GM12892 (cell line): ENCODE measurements at places on chromosomes 5 and 9.

DNA sequence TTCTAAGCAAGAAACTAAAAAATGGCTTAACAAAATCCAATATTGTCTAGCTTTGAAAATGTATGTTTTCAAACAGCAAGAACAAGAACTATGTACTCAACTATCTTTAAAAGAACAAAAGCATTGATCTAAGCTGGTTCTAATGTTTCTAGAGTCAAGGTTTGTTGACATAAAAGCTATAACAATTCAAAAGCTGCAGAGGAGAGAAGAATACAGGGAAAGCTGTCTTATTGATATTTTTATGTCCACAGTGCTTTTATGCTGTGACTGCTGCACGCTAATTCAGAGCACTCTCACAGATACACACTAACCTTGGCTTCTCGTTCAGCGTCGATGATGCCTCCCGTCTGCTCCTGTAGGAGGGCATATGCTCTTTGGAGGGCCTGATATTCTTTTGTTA lies 129.5 kb upstream of the DPYSL3 start:
- DNase-seq: no peak

DNA sequence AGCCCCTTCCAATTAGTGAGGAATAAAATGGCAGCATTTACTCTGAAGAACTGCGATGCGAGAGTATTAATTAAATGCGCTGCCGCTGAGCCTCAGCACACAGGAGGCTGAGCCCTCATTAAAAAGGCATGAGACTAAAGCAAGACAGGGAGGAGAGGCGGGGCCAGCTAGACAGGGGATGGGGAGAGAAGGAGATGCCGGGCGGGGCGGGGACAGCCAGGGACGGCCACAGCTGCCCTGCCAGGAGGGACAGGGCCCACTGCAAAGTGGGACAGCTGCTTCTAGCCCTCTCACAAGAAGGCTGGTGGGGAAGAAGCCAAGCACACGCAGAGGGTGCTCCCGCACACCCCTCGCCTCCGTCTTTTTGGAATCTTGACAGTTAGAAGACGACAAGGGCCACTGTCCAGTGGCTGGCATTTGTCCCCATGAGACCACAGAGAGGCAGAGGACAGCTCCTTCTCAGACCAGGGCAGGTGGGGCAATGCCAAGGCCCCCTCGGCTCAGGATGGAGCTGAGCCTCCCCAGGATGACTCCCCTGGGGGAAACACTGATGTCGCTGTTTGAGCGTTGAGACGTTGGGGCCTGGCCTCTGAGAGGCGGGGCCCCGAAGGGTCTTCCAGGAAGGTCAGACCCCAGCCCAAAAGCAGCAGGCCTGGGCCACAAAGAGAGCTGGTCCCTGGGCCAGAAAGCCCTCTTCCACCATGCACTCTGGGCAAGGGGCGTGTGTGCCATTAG lies 26.9 kb downstream of the ADAMTS2 start:
- DNase-seq: no peak

DNA sequence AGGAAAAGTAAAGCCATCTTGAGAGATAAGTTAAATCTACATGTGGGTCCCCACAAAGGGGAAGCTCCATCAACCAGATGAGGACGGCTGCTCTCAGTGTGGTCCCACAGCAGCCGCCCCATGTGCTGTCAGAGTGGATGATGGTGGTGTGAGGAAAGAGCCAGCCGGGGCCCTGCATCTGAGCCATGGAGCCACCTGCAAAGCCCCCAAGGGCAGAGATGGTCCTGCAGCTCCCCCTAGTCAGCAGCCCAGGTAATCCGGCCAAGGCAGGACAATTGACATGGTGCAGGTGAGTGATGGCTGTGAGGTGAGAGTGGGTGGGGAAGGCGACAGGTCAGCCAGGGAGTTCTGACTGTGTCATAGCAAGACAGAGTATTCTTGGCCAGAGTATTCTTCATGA lies 458.8 kb downstream of the ICE1 start:
- no peak for DNase-seq

DNA sequence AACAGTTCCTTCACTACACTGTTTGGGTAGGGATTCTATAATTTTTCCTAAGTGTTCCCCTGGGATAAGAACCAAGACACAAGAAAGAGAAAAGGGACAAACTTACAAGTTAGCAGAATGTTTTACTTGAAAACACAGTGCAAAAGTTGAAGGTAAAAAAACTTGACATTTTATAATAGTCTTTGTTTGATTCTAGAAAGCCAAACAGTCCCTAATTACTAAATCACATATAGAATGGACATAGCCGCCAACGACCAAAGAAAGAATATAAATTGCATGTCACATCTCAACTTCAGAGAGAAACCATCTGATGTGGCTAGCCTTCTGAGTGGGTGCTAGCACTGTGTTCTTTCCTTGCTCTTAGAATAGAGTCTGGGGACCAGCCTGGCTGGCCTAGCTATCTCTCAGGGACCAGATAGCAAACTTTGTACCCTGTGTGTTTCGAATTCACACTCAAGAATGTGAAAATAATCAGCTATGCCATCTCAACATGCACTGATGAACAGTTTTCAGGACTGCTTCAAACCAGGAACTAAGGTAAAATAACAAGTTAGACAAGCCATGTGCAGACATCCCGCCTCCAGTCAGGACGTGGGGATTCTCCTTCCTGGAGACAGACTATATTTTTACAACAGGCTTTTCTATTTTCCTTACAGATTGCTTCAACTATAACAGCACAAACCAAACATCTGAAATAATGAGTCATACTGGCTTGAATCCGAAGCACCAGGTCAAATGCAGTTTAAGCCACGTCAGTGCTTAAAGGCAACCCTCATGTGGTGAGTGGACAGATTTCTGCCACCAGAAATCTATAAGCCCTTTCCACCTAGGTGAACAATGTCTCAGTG lies 53.7 kb downstream of the LHFPL2 start:
- no peak for DNase-seq

DNA sequence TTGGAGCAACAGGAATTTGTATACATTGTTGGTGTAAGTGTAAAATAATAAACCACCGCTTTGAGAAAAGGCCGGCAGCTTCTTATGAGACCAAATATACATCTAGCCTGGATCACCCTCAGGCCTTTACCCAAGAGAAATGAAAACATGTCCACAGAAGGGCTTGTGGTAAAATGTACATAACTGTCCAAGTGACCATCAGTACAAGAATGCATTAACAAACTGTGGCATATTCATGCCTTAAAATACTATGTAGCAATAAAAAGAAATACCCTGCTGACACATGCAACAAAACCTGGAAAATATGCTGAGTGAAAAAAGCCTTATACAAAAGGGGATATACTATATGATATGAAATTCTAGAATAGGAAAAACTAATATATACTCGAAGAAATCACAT lies 311.9 kb upstream of the TRPC7 start:
- DNase-seq: no peak

DNA sequence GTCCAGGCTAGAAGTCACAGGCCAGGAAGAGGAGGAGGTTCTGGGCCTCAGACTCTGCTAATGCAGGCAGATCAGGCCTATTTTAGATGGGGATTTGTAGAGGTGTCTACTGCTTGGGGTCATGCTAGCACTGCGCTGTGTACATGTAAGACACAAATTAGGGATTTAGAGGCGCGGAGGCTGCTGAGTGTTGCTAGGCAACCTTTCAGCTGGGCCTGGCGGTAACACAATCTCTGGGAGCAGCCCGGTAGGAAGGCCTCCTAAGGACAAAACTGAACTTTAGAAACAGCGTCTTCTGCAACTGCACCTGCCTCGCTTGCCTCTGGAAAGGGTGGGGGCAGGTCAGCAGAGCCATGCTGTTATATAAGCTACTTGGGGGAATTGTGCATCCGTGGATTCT lies 147.9 kb downstream of the MACROH2A1 start:
- no peak for DNase-seq

DNA sequence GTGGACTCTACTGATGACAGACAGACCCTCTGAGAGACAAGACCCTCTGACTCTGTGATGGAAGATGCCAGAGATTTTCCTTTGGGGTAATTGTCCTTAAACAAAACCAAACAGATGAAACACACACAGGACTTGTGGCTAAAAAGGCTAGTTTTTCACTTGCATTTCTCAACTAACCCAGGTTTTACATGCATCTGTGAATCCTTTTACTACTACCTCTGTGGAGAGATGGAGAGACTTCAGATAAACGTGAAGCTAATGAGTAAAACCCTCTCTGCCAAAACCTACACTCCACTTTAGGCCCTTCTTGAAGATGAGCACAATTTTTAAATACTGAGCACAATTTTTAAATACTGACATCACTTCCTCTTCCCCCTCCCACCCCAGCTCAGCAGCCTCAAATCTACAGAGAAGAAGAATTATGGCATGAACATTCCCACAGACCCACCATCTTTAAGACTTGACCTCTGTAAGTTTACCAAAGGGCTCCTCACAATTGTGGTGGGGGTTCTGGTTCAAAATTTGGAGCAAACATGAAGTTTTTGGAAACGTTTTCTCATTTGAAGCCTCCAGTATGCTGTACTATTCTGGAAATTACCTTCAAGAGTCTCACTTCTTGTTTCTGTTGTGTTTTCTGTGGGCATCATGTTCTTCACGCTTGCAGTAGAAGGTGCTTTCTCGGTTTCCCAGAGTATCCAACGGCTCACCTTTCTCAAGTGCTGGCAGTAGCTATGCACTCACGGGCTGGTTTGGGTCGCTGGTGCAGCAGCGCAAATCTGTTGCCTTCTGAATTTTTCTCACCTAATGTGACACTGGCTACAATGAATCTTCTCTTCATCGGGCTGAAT lies 42.7 kb downstream of the ACER2 start:
- DNase-seq: no peak

DNA sequence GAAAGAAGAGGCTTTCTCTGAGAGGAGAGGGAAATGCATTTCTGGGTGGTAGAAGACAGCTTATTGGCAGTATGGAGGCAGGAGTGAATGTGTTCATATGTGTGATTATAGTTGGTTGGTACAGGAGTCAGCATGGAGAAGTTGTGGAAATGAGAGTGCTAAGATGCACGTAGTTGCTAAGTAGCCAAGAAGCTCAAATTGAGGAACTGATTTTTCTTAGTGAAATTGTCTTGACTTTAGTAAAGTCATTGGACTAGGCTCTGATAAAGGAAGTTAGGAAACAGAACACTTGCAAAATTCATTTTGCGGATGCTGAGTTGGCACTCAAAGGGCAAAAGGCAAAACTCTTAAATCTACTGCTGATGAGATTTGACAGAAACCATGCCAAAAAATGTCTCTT lies 158.9 kb upstream of the VCAN start:
- no peak for DNase-seq

DNA sequence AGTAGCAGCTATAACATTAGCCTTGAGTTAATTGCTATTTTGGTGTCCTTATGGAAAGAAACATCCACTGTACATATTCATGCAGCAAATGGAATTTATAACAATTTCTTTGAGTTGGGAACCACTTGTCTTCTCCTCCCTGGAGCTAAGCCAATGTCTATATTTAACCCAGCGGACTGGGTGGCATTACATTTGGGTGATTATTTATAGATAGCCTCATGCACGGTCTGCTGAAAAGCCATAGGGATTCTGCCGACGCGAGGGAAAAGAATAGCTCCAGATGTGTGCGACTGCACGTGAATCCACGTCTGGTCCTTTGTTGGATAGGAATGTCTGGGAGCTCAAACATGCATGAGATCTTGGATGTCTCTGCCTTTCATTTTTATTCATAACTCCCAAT lies 157.5 kb upstream of the BRINP1 start:
- no peak for DNase-seq

GRCh38 chr9:111108946-111109345 lies 70.7 kb upstream of the LPAR1 start:
- DNase-seq: no peak

DNA sequence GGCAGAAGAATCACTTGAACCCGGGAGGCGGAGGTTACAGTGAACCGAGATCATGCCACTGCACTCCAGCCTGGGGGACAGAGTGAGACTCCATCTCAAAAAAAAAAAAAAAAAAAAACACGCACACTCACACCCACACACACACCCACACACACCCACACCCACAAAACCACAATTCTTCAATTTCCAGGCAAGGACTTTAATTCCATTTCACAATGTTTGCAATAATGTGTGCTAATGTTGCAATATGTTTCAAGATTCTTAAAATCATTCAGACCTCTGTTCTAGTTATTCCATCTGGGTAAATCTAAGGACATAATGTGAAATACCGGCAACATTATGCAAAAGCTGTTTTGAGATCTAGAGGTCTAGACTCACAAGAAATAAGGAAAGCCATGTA lies 28.3 kb downstream of the CCDC69 start:
- DNase-seq: no peak

DNA sequence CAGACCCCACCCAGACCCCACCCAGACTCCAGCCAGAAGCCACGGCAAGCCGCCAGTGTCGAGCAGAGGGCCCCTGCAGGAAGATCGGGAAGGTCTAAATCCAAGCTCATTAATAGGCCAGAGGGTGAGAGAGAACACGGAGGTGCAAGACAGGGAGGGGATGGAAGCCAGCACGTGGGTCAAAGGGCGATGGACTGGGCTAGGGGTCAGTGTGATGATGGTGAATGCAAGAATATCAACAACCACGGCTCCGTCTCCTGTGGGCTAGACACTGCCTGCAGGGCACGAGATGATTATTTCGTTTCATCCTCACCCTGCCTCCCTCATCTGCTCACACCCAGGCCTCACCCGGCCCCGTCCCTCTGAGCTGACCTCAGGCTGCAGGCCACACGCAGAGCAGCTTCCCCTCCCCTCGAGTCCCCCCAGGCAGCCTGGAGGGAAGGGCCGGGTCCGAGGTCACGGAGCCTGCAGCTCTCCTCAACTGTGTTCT lies 122.0 kb downstream of the COL23A1 start:
- no peak for DNase-seq

DNA sequence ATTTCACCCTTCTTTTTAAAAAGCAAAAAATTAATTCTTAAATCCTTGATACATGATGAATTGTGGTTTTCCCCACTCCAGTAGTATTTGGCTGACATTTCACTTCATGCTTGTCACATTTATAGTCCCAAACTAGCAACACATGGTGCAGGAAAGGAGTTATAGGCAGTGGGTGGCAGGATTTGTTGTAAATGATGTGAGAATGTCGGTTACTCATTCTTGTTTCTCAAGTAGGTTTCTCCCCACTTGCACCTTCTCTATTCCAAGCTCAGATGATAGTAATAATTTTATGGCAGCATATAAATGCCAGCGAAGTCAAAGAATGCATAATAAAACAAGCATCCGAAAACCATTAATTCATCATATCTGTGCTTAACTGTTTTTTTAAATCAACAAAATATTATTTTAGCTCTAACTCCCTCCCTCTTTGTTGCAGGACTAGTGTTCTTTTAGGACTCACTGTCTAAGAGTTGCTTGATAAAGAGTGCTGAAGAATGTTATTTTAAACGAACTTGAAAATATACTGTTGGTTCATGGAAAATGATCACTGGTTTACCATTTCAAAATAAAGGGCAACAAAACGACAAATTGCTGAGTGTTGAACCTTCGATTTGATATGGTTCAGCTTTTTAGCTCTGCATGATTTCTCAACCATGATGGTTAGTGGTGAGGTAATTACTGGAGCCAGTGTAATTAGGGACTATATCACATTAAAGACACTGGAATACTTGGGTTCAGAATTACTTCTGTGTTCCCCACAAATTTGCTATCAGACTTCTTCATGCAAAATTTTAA lies 88.1 kb upstream of the ADAMTSL1 start:
- no peak for DNase-seq

- no peak for DNase-seq
Observed at GRCh38 chr5:93364378-93364777, 216.6 kb downstream of the NR2F1-AS1 start.
